ENCODE measurements at places on chromosomes 12 and 14.

DNA sequence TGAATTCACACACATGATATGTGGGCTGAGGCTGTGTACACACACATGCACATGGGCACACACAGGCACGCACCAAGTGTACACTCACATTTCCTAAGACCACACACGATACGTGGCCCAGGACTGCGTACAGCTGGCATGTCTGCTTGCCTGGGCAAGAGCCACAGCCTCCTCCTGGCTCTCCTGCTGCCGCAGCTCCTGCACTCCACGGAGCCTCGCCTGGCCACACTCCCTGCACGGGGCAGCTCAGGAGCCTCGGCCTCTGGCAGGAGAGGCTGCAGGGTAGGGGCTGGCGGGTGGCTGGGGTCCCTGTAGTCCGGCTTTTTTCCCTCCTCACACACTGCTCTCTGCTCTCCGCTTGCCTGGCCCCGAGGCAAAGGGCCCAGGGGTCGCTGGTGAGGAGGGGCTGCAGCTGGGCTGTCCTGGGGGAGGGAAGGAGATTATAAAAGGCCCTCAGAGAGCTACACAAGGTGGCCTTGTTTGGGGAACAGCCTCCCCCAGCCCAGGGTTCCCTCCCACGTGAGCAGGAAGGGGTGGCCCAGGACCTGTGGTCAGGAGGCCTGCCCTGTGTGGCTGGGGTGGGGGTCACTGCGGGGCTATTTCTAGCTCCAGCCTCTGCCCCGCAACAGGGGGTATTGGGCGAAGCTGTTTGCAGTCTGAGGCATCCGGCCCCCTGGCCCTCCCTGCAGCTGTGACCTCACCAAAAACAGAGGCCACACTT, 89.0 kb upstream of the SFSWAP start:
- DNase-seq, result no peak

- DNase-seq, result no peak
Observed at GRCh38 chr14:102840115-102840514, 62.9 kb downstream of the TRAF3 start.

DNA sequence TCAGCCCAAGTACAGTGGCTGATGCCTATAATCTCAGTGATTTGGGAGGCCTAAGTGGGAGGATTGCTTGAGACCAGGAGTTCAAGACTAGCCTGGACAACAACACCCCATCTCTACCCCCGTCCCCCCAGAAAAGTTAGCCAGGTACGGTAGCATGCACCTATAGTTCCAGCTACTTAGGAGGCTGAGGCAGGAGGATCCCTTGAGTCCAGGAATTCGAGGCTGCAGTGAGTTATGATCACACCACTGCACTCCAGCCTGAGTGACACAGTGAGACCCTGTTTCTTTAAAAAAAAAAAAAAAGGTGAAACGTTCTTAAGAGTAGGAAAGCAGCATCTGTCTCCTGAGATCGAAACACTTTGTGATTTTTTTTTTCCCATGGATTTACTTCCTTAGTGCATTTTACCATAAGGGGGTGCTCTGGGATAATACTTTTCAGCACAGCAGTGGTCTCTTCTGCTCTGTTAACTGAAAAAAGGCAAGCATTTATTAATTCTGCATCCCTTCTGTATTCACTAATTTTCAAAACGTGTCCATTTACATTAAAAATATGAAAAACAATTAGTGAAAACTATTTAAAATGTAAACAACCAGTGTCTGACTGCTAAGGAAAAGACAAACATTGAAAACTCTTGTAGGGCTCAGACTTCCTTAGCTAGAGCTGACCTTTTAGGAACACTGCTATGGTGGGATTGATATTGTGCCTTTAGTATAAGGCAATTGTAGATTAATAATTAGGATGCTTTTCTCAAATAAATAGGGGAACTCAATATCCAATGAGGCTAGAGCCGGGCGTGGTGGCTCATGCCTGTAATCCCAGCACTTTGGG, 31.2 kb upstream of the USP44 start:
- DNase-seq, result peak; percentile 46

GRCh38 chr12:52278575-52279421, 4.4 kb downstream of the KRT86 start:
- DNase-seq, result no peak

GRCh38 chr14:36591482-36591881, 9.1 kb upstream of the NKX2-8 start:
- peak; percentile 81 for DNase-seq

- DNase-seq, result no peak
Observed at GRCh38 chr14:94115058-94115591, 4.6 kb downstream of the IFI27 start.

- DNase-seq, result peak; percentile 77
Observed at GRCh38 chr14:92793709-92794546, at the start of gene GOLGA5. GOLGA5 (plus strand) TSS chr14:92794305; CDS start chr14:92797438, 3,133 bp downstream.

- DNase-seq, result no peak
Observed at GRCh38 chr12:52037248-52037861, 13.9 kb upstream of the NR4A1 start.

GRCh38 chr12:114371733-114372132, 34.2 kb downstream of the TBX5 start:
- DNase-seq, result no peak

- DNase-seq, result no peak
Observed at GRCh38 chr14:50998612-50999011, 54.3 kb upstream of the PYGL start.

GRCh38 chr12:2643576-2644135, 151.1 kb upstream of the FKBP4 start:
- no peak for DNase-seq

- DNase-seq, result no peak
Observed at GRCh38 chr14:77124345-77125280, 17.0 kb downstream of the ZDHHC22 start.

- no peak for DNase-seq
Observed at GRCh38 chr12:13023811-13024530, 20.2 kb upstream of the FAM234B start.

GRCh38 chr12:49584591-49584990, 16.6 kb upstream of the MCRS1 start:
- DNase-seq, result no peak

- no peak for DNase-seq
Observed at GRCh38 chr14:100540141-100540925, 46.9 kb downstream of the BEGAIN start.

- no peak for DNase-seq
Observed at GRCh38 chr12:111642681-111643426, 42.9 kb downstream of the BRAP start.

DNA sequence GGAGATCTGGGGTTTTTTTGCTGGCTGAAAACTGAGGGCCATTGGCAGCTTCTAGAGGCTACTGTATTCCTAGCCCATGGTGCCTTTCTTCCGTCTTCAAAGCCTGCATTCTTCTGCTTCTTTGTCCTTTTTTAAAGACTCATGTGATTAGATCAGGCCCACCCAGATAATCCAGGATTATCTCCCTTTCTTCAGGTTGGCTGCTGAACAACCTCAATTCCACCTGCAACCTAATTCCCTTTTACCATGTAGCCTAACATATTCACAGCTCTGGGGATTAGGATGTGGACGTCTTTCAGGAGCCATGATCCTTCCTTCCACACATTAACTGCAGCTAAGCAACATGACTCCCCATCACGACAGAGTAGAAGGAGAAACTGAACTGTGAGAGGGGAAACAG, 985.5 kb downstream of the DIO2 start:
- DNase-seq, result no peak

DNA sequence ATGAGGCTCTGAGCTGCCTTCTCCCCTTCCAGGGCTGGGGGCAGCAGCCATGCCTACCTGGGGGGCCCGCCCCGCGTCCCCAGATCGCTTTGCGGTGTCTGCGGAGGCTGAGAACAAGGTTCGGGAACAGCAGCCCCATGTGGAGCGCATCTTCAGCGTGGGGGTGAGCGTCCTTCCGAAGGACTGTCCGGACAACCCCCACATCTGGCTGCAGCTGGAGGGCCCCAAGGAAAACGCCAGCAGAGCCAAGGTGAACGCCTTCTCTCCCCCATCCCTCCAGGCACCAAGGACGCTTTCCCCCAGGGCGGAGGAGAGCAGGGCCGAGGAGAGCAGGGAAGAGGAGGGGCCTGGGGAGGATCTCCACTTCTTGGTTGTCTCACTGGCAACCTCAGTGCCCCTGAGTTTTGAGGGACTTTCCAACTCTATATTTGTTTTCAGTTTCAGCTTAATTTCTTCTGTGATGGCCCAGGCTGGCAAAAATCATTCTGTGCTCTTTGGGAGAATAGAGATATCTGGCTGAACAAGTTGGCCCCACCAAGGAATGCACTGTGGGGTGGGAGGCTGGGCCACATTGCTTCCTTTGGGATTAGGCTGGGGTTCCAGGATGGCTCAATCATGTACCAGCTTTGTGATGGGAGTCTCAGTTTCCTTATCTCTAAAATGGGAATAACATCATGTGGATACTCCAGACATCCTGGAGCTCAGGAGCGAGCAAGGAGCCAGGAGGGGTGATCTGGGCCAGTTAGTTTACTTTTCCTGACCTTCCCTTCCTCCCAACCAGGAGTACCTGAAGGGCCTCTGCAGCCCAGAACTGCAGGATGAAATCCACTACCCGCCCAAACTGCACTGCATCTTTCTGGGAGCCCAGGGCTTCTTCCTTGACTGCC, 1.2 kb downstream of the KHNYN start:
- DNase-seq, result no peak

GRCh38 chr14:24130717-24131548, 474 bp downstream of the FITM1 start:
- no peak for DNase-seq

Measured in NCI-H2029 treated with DMSO at 0.1 percent for 48 hours (cell line).